ENCODE measurements at places on chromosomes 12 and 14.

- no peak for DNase-seq
These were observed 112.4 kb upstream of the MAX start for GRCh38 chr14:65214741-65215140.

DNA sequence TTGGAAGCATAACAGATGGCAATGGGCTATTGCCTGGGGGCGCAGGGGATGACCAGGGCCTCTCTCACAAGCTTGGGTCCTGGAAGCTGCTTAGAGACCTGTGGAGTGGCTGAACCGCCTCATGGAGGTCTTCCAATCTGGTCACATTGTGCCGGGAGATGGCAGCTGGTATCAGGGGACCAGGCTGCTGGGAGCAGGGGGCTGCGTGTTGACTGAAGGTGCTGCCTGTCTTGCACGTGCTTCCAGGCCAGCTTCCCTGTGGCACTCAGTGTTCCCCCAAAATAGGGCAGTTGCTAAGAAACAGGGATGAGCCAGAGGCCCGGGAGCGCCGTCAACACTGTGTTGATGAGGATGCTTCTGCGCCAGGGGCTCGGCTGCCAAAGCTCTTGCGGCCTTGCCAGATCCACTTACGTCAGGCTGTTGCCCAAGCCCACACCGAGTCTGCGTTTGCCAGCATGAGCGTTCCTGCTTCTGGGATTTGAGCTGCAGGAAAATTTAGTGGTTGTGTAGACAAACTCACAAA is 39.8 kb downstream of the ELK3 start:
- DNase-seq: no peak

GRCh38 chr12:88645816-88646215 is 65.5 kb upstream of the KITLG start:
- DNase-seq: no peak

GRCh38 chr14:22320362-22320750 is 268.7 kb downstream of the DAD1 start:
- no peak for DNase-seq

GRCh38 chr12:32718926-32719325 is 36.8 kb downstream of the YARS2 start:
- no peak for DNase-seq

DNA sequence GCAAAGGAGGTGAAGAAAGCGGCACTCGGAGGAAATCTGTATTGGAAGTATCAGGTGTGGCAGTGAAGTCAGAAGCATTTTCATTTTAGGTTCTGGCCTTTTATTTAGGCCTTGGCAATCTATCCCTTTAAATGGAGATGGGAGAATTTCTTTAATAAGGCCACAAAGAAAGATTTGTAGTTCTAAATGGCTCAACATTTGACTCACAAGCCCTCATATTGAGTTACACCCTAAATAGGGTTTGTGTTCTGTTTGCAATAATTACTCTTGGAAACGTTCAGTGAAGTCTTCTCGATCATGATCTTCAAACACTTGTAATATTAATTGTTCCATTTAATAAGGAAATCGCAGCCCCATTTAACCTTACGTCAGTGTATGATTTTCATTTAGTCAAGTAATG is 25.3 kb upstream of the TMEM260 start:
- no peak for DNase-seq

Data from T follicular helper cell (primary cell).